ENCODE measurements at places on chromosomes 7 and 10.

GRCh38 chr7:38425509-38425908, 152.1 kb upstream of the TARP start:
- DNase-seq, result no peak

GRCh38 chr10:52452600-52453493, 138.8 kb downstream of the DKK1 start:
- no peak for DNase-seq

DNA sequence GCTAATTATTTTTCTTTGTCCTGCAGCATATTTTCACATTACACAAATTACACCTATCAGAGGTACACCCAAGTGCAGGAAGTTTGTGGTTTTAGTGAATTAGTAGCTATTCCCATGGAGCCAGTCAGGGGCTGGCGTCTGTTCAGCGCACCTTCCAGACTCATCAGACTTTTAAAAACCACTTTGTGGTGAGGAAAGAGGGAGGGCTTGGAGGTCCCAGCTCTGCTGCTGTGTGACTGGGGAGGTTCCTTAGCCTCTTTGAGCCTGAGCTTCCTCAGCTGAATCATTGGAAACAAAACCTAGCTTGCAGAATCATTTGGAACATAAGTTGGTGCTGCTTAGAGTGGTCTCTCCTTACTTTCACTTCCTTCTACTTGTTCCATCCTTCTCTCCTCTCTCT, 175.4 kb downstream of the SORCS3 start:
- peak; percentile 6 for DNase-seq

DNA sequence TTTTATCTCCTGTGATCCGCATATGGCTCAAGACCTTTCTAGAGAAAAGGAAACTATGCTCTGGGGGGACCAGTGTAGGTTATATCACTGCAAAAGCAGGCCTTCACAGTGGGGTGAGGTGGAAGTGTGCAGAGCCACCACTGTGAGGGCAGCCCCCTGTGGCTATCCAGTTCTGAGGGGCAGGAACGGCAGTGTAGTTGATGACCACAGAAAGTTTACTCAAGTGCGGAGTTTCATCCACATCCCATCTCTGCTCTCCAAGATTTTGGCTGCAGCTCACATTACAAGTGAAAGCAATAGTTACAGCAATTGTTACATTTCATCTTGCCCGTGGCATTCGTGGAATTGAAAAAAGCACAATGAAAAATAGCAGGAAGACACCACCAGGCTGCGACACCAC, 345.9 kb upstream of the GALNT17 start:
- no peak for DNase-seq

DNA sequence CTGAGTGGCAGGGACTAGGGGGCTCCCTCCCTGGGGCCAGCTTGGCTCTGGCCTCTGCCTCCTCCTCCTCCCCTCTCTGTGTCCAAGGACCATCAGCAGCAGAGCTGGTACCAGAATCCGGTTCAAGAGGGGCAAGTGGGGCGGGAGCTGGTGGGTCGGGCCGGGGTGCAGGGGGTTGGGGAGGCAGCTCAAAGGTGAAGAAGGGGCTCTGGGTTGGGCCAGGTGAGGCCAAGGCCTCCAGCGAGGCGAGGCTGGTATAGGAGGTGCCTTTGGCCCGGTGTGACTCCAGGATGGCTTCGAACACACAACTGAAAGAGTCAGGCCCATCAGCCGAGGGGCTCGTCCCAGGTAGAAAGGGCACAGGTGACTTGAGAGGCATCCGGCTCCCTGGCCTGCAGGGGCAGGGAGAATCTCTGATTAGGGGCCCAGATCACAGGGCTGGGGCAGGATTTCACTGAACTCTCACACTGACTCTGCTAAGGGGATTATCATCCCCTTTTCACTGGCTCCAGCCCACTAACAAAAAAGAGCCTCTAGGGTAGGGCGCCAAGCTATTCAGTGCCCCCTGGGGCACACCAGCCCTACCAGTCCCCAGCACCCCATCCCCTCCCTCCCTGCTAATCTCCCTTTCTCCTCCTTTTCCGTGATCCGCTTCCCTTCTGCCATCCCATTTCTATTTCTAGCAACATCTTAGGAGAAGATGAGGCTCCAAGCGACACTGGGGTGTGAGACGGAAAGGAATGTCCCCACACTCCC, 4.6 kb downstream of the PSD start:
- no peak for DNase-seq

- DNase-seq, result no peak
Measured at GRCh38 chr10:15182540-15183207, 14.2 kb upstream of the NMT2 start.

- DNase-seq, result no peak
Measured at GRCh38 chr10:112356686-112357085, 17.2 kb upstream of the ACSL5 start.

DNA sequence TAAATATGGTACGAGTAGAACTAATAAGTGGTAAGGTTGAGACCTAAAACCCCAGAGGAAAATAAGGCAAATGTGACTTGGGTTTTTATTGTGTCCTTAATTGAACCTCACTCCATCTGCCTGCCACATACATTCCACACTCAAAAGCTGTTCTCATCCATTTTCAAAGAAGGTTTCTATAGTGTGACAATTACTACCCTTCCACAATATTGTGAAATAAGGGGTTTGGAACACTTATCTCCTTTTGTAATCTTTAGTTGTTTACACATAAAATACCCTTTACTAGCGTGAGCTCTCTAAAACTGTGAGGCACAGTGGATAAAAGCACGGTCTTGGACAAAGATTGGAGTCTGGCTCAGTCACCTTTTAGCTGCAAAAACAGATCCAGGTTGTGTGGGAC, 166.6 kb downstream of the THSD7A start:
- DNase-seq, result no peak

DNA sequence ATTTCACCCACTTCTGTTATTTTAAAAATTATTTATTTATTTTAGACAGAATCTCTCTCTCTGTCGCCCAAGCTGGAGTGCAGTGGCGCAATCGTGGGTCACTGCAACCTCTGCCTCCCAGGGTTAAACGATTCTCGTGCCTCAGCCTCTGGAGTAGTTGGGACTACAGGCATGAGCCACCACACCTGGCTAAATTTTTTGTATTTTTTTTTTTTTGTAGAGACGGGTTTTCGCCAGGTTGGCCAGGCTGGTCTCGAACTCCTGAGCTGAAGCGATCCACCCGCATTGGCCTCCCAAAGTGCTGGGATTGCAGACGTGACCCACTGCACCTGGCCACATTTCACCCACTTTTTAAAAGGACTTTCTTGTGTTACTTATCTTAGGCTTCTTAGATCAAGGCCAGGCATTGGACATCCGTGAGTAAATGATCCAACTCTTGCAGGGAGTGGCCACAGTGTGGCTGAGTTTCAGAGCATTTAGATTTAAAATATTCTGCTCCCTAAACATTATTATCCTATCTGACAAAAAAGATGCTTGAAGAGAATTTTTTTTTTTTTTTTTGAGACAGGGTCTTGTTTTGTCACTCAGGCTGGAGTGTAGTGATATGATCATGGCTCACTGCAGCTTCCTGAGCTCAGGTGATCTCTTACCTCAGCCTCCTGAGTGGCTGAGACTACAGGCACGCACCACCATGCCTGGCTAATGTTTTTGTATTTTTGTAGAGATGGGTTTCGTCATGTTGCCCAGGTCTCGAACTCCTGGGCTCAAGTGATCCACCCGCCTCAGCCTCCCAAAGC, 14.4 kb downstream of the SNX10 start:
- DNase-seq, result no peak

DNA sequence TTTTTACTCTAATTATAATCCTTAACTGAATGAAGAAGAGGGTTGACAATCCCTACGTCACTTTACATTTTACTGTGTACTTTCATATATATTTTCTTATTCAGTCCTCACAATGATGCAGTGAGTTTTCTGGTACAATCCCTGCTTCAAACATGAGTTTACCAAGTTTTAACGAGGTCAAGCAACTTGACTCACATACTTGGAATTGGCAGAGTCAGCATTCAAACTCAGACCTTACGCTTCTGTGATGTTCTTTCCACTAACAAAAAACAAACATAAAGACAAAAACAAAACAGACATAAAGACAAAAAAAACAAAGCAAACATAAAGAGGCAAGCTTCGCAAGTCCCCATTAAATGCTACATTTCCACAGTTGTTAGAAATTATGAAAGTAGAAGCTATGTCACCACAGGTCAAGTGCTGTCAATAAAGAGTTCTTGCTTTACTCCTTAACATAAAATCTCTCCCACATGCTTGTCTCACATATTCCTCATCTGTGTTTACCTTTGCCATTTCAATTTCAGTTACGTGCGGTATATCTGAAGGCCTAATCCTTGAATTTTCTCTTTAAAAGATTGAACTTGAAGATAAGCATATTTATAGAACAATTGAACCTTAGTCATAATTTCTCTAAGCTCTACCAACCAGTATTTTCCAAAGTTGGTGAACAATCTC, 217.3 kb downstream of the CELF2 start:
- DNase-seq, result peak; percentile 25

- DNase-seq, result no peak
Measured at GRCh38 chr10:5817322-5818047, 4.3 kb upstream of the GDI2 start.

DNA sequence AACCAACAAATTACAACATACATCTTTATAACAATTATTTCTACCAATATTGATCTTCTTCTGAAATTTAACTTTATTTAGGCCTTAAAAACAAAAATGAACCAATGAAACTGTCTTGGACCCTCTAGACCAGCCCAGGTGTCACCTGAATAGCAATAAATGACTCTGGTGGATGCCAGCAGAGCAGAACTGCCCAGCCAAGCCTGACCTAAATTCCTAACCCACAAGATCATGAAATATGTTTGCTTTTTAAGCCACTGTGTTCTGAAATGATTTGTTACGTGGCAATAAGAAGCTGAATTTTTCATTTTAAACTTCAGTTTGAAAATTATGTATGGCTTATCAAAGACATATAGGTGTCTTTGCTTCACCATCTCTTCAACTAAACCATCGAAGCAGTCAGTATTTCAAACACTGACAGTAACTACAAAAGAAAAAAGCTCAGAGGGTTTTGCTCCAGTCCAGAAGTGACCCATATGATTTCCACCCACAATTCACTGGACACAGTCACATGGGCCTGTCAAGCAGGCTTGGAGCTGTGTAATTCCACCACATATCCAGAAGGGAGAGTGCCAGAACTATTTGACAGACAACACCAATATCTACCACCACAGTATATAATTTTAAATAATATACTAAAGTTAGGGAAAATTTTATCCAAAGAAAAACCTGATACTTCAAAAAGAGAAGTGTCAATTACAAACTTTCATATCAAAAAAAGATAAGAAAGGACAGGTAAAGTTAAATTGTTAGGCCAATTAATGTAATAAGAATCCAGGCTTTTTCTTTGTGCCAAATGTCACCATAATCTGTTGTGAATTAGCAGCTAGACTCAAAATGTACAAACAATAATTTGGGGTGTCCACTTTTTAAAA, 94.5 kb downstream of the KMT2C start:
- peak; percentile 73 for DNase-seq

DNA sequence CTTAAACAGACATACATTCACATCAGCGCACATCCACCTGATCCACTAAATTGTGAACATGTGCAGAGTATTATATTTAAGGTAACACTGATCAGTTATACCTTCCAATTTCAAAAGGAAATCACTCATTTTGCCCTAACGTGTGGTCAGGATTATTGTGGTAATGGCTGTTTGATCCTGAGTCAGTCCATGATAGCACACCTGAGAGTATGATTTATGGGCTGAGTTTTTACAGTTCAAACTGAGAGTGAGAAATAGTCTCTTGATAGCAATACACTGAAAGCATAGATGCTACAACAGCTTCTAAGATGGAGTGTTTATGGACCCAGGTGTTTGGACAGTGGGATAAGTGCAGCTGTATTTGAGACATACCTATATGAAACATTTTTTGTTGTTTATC, 96.7 kb downstream of the KIF20B start:
- no peak for DNase-seq

DNA sequence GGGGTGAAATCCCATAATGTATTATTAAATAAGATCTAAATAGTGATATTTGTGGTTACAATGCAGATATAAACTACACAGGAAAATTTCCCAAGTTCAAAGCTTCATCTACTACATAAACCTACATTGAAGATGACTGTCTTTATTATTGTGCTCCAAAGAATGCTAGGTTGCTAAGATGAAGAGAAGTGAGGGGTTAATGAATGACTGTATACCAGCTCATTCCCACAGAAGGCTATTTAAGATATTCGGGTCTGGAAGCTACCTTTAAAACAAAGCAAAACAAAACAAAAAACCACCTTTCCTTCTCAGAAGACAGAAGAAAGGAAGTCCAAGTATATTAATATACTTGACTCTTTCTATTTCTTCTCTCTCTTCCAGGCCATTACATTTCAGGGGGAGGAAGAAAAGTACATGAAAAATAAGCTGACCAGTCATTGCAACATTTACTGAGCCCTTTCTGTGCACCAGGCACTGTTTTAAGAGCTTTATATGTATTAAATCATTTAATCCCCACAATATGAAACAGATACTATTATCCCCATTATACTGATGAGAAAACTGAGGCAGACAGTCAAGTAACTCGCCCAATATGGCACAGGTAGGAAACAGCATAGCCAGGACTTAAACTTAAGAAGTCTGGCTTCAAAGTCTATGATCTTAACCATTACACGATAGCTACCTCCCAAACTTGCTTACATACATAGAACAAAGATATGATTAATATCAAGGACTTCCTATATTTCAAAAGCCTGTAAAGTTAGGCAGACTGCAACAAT, 48.1 kb downstream of the TNPO3 start:
- DNase-seq, result peak; percentile 20

DNA sequence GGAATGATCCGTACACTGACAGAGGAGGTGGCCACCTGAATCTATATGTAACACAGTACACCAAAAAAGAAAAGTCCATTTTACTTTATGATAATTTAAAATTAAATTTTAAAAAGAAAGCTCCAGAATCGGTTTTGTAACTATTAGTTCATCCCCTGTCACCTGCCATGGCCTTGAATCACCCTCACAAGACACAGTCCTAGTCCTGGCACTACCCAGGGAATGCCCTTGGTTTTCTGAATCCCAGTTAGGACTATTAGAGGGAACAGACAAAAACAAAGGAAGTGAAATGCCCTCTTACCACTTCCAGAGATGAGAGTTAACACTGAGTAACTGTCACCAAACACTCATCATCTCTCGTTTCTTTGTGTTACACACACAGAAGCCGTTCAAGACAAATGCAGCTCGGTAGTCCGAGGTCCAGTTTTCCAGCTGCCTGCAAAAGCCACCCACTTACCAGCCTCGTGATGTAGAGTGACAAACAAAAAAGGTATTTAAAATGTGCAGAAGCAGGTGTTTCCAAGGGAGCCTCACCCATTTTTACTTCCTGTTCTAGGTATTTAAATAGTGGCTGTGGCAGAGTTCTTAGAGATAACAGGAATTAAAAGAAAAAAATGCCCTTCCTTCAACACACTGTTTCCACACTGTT, 6.1 kb downstream of the PTPRN2 start:
- DNase-seq, result no peak

GRCh38 chr10:42866115-42866995, 83.8 kb downstream of the BMS1 start:
- peak; percentile 88 for DNase-seq

GRCh38 chr10:124478515-124478914, 16.9 kb downstream of the LHPP start:
- no peak for DNase-seq

- DNase-seq, result peak; percentile 42
Measured at GRCh38 chr10:34960983-34961382, 129.2 kb downstream of the CUL2 start.
